ENCODE measurements at places on chromosomes 1 and 21.

DNA sequence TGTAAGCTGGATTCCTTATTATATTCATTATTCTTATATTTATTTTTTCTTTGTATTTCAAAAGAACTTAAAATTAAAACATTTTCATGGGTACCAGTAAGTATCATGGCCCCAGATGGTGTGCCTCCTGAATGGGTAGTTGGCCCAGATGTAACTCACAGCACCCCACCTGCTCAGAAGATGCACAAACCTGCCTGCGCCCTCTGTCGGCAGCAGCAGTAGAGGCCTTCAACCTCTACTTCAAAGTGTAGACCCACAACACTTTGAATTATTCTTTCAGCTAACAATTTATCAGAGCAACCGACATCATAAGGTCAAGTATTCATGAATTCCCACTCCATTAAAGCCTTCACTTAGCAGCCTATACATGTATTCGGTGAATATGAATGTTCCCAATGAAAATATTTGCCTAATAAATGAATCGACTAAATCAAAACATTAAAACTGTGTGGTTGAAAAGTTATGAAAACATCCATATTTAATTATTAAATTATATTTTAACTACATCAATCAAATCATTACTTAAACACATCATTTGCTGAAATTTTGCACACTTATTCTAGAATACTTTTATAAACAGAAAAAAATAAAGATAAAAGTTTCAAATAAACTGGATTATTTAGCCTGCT, 25.4 kb downstream of the PIGM start:
- peak; percentile 39 for DNase-seq

DNA sequence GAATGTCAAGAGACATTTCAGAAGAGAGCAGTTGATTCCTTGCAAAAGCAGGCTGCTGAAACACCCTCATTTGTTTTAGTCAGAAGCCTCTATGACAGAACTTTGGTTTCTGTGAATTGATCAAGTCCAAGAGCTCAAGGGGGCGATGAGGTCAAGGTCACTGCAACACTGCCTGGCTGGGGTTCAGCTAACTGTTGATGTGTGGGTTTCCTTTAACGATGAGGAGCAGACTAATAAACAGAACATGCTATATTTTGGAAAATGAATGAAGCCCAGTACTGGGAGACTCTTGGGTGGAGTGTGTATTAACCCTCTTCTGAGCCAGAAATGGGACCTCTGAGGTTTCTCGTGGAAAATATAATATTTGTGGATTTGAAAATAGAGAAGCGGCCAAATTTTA, 109.3 kb downstream of the ZC3H11B start:
- DNase-seq = no peak

- DNase-seq = no peak
These were observed 47.4 kb upstream of the OSBPL9 start for GRCh38 chr1:51569284-51570062.

DNA sequence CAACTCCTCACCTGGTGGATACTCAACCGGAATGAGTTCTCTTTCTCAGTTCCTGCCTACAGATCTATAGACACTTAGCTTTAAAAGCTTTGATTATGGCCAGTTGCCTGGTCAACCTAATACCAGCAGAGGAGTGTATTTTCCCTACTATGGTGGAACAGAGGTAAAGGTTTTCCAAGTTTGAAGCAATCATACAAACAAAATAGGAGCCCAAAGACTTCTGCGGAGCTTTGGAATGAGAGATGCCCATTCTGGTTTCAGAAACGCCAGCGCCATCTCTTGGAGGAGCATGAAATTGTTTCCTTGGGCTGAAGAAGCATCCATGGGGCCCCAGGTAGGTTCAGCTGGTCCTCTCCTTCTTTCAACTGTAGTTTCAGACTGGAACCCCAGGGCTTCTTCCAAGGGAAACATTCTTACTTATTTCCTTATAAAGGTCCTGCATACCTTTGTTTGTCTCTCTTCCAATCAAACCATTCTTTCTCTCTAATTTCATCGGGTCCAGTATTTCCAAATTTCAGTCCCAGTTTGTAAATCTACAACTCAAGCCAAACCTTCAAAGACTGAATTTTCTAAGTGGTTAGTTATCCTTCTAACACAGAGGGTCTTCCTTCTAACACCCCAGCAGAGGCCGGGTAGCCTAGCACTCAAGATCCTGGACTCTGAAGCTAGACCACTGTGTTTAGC, 95.9 kb downstream of the KCNJ15 start:
- peak; percentile 48 for DNase-seq

- DNase-seq = no peak
These were observed 4.3 kb downstream of the XPR1 start for GRCh38 chr1:180636138-180636537.

DNA sequence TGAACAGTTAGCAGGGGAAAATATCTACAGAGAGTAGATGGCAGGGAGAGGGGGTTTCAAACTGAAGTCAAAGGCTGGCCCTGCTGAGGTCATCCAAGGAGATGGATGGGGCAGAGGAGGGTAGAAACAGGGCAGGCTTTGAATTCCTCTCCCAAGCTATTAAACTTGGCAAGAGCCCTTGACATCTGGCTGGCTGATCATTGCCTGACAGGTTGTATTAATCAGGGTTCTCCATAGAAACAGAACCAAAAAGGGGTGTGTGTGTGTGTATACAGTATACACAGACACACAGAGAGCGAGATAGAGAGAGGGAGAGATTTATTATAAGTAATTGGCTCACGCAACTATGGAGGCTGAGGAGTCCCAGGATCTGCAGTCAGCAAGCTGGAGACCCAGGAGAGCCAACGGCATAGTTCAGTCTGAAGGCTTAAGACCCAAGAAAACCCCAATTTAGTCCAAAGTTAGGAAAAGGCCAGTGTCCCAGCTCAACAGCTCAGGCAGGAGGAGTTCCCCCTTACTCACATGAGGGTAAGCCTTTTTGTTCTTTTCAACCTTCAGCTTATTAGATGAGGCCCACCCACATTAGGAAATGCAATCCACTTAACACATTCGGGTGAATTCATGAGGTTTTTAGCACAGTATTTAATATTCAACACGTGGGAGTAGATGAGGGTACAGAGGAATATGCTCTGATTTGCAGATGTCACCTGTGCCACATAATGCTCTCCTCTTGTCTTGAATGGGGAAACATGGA, 46.7 kb upstream of the HAO2 start:
- no peak for DNase-seq

DNA sequence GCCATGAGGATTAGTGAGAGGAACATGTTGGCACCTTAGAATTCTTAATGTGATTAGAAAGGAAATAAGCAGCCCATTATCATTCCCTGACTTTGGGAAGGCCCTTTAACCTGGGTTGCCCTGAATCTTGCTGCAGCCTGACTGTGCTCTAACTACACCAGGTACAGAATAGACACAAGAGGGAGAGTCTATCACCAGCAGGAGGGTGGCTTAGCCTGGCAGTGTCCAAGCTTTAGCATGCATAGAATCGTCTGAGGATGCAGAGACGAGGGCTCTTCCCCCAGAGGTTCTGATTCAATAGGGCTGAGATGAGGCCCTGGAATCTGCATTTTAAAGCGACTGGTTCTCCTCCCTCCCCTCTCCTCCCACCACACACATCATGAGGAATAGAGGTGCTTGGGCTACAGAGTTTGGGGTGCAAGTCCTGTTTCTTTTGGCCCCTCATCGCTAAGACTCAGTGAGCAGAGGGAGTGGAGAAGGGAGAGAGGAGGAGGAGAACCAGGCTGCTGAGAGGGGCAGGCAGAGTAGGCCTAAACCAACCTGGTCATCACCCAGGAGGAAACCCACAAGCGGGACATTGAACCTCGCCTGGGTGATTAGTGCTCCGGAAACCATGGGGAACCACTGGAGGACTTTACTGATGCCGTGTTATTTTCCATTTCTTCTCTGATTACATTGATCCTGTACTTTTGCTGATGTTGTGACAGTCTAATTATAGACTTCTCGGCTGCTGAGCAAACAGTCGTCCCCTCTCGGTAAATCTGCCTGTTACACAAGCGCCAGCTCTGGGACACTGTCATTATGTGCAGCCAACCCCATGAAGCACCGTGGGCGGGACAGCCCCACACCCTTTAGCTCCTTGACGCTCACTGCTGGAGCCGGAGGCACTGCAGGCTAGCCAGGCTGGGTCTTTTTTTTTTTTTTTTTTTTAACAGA, 6.3 kb upstream of the TENT5C start:
- DNase-seq = no peak

- peak; percentile 9 for DNase-seq
These were observed 222.4 kb downstream of the LRRC40 start for GRCh38 chr1:69982992-69983391.

- no peak for DNase-seq
These were observed 119.2 kb upstream of the NGF start for GRCh38 chr1:115457289-115457688.

DNA sequence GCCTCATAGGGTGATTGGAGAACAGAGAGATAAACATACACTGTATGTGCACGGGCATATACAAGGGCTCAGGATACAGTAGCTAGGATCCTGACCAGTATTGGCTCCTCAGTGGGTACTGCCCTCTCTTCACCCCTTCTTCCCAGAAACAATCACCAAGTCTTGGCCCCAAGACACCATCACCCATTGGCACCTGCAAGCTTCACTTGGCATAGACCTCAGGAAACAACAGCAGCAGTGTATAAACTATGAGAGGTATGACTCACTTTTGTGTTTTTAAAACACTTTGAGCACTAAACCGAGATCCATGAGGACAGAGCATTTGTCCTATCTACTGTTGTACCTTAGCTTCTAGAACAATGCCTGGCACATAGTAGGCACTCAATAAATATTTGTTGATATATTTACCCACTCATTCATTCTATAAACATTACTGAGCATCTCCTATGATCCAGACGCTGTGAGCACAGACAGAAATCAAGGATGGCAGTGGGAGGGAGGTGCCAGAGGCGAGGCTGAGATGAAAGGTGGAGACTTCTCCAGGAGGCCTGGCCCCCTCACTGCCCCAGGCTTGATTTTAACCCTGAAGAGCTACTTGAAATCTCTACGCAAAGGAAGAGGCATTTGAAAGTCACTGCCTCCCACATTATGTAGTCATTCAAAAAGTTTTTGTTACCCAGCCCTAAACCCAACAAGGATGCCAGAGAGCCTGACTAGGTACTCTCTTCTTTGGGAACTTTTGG, 95.2 kb downstream of the CAMK2N1 start:
- DNase-seq = no peak

DNA sequence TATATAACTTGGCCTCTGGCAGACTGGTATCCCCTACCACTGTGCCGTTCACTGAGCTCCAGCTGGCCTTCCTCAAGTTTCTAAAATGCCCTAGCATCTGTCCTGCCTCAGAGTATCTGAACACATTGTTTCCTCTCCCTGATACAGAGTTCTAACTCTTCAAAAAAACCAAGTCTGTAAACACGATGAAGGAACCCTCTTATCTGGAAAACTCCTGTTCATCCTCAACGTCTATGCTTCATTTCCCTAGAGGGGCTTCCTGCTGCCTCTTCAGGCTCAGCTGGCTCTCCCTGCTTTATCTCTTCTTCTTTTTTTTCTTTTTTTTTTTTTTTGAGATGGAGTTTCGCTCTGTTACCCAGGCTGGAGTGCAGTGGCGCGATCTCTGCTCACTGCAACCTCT, 5.6 kb downstream of the BSDC1 start:
- DNase-seq = no peak

GRCh38 chr1:164771619-164772361, 212.8 kb downstream of the PBX1 start:
- no peak for DNase-seq

DNA sequence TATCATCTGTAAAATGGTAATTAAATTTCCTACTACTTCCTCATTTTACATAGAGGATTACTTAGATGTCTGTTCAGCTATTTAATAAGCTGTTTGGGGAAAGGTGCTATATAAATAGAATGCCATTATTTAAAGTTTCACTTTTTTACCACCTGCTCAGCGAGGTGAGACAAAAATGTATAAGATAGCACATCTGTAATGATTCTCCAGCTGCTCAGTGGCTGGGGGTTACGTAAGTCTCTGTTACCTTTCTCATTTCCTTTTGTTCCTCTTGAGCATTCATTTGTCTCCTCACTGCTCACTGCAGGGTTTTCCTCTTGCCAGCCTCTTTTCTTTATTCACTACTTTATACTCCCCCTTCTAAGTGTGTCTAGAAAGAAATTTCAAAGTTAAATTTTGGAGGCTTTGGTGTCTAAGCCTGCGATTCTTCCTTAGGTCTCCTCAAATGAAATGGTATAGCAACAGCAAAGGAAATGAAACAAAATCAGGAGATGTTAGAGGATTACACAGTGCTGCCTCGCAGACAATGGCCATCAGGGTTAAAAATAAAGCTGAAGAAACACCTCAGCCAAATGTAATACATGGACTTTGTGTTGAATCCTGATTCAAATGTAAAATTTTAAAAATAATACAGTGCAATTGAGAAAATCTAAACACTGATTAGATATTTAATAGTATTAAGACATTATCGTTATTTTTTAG, 6.8 kb downstream of the RGS8 start:
- no peak for DNase-seq

GRCh38 chr1:20366056-20366462, 75.4 kb downstream of the VWA5B1 start:
- DNase-seq = no peak

DNA sequence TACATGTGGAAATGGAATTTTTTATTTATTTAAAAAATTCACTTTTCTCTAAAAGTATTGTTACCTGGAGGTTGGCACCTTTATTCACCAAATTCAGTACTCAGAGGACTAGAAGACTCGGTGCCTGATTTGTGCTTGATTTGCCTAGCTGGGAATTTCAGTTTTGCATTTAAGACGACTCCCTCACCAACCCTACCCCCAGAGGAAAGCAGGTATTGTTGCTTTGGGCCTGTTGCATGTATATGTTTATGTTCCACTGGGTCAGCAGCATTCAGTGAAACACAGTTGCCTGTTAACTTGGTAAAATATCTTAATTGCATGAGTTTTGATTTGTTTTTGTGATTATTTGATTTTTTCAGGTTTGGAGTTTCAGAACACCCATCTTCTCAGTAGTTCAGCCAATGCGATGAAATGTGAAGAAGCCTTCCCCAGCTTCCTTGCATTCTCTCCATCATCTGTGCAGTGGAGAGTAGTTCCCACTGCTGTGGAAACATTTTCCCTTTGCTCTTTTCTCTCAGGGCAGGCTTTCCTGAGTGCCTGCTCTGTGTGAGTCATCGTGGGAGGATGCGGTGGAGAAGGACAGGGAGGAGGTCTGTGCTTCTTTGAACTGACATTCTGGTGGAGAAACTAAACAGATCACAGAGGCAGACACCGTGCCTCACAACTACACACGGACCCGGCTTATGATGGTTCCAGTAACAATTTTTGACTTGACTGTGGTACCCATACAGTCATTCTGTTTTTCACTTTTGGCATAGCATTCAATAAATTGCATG, 6.4 kb downstream of the ADARB1 start:
- no peak for DNase-seq

DNA sequence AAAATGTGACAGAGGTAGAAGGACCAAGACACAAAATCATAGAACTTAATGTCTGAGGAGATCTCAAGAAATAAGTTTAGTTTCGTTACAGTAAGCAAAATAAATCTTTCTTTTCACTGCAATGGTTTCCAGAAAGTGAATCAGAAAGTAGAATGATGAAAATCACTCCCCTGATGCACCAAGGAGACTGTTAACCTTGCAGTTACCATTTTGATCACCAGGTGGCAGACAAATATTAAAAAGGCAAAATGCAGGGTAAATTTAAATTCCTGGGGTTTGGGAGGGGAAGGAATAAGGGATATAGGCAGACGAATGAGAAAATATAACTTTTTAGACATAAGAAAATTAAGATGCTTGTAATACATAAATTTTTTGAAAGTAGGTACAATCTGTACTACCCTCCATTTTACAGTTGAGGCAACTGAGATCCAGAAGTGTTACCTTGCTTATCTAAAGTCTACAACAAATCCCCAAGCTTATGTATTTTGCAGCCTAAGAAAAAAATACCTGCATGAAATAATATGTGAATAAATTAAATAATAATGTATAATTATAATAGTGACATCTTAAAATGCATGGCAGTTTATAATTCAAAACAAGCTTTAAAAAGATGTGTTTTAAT, 253.2 kb downstream of the CRB1 start:
- DNase-seq = peak; percentile 12

Data from fibroblast of the conjunctiva (primary cell).